ENCODE measurements at places on chromosomes 6 and 20. TPM values are rescaled to one million over a fixed set of nuclear protein-coding genes. Genes with fewer than 3 reads are reported as not detected.

GRCh38 chr20:4683261-4683660, 38.4 kb upstream of the PRND start:
- DNase-seq = no peak

PGC gene
- not detected for total RNA-seq

GRCh38 chr6:74113901-74114300, 417.9 kb downstream of the CD109 start:
- no peak for DNase-seq

CD109 gene
- 25.2 TPM for total RNA-seq

GRCh38 chr6:87784690-87785089, 82.7 kb upstream of the AKIRIN2 start:
- DNase-seq = no peak

RNF182 gene
- 0.85 TPM for total RNA-seq

DNA sequence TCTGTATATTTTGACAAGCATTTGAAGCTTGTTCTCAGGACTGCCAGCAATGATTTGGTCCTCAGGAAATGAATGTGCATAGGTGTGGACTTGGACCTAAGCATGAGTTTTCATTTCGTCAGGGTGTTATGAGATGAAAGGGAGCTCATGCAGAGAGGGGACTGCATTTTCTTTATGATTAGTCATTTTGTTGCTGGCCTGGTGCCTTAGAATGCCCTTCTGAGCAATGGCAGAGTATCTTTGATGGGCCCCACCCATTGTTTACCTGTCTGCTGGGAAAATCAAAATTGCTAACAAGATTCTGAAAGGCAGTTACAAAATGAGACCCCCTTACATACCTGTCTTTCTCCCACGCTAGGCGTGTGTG, 51.5 kb upstream of the MTHFD1L start:
- DNase-seq = peak; percentile 60

GRCh38 chr6:28985462-28986164, 19.5 kb downstream of the ZNF311 start:
- peak; percentile 98 for DNase-seq

BCAS4 gene
- total RNA-seq = 0.51 TPM

GRCh38 chr20:24402188-24402587, 67.2 kb upstream of the SYNDIG1 start:
- no peak for DNase-seq

All from dermis blood vessel endothelial cell (primary cell).